ENCODE measurements at places on chromosomes 6 and 20.
A peak's percentile ranks its signal among the peaks of the same experiment; 100 is the strongest.

DNA sequence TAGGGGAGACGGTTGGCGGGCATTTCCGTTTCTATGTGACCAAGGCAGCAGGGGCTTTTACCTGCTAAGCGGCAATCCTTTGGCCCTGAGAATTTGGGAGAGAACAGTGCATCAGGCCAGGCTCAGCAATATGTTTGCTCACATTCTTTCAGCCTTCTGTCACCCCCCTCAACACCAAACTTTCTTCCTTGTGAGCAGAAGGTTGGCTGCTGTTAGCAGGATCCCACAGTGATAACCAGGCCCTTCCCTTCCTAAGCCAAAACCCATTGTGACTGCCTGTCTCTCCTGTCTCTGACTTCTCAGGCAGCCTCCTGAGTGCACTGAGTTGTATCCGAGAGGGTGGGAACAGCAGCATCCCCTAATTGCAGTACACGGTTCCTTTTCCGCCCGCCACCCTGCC lies 43.7 kb downstream of the STK35 start:
- DNase-seq = no peak

DNA sequence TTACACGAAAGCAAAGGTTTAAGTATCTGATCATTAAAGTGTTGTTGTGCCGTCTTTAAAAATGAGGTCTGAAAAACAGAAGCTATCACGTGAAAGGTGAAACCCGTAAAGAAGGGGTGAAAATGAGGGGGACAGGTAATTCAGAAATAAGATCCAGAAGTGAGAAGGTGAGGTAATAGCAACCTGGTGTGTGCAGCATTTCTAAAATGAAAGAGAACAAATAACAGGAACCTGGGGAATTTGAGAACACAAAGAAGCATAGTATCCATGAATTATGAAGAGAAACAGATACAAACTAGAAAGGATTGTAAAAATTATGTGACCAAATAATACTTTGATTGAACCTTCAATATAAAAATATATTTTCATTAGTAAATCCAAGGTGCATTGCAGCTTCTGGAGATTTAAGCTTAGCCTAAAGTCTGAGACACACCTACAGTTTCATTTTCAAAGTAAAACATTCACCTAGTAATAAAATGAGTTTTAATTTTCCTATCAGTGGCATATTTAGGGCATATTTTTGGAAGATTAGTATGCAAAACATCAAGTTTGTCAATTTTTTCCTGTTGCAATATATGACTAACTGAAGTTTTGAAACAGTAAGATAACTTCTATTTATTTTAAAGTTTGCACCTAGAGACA lies 1.4 kb downstream of the HEY2 start:
- no peak for DNase-seq

GRCh38 chr6:113732384-113732966 lies 124.7 kb upstream of the MARCKS start:
- no peak for DNase-seq

DNA sequence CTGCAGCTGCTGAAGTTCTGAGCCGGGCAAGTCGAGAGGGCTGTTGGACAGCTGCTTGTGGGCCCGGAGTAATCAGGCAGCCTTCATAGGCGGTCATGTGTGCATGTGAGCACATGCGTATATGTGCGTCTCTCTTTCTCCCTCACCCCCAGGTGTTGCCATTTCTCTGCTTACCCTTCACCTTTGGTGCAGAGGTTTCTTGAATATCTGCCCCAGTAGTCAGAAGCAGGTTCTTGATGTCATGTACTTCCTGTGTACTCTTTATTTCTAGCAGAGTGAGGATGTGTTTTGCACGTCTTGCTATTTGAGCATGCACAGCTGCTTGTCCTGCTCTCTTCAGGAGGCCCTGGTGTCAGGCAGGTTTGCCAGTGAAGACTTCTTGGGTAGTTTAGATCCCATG lies 21.2 kb upstream of the MAPK13 start:
- no peak for DNase-seq

DNA sequence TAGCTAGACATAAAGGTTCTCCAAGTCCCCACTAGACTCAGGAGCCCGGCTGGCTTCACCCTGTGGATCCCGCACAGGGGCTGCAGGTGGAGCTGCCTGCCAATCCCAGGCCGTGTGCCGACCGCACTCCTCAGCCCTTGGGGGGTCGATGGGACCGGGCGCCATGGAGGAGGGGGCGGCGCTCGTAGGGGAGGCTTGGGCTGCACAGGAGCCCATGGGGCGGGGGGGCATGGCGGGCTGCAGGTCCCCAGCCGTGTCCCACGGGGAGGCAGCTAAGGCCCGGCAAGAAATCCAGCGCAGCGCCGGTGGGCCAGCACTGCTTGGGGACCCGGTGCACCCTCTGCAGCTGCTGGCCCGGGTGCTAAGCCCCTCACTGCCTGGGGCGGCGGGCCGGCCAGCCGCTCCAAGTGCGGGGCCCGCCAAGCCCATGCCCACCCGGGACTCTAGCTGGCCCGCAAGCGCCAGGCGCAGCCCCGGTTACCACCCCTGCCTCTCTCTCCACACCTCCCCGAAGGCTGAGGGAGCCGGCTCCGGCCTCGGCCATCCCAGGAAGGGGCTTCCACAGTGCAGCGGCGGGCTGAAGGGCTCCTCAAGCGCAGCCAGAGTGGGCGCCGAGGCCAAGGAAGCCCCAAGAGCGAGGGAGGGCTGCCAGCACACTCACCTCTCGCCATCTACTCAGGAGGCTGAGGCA lies 26.5 kb upstream of the ID1 start:
- no peak for DNase-seq

GRCh38 chr20:62337558-62338293 lies 29.4 kb downstream of the LAMA5 start:
- DNase-seq = no peak

DNA sequence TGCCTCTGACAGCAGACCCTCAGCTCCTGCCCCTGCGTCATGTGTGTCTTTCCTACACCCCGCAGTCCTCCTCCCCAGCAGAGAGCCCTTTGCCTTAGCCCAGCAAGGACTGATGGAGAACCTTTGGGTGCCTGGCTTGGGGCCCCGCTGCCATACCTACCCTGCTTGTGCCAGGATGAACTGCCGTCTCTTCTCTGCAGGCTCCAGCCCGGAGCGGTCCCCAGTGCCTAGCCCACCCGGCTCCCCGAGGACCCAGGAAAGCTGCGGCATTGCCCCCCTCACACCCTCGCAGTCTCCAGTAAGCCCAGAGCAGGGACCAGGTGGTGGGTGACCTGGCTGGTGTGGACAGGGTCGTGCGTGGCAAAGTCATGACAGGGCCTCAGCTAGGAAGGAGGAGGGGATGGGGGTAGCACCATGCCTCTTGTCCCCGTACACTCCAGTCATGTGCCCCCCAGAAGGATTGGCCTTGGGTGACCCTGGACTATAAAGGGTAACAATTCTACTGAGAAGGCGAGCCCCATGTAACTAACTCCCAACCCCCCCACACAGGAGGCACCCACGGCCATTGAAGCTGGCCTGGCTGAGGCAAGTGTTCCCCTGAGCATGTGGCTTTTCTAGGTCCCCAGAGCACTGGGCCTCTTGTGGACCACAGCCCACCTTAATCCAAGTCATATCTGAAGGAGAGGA lies 8.3 kb downstream of the HSPA12B start:
- no peak for DNase-seq

DNA sequence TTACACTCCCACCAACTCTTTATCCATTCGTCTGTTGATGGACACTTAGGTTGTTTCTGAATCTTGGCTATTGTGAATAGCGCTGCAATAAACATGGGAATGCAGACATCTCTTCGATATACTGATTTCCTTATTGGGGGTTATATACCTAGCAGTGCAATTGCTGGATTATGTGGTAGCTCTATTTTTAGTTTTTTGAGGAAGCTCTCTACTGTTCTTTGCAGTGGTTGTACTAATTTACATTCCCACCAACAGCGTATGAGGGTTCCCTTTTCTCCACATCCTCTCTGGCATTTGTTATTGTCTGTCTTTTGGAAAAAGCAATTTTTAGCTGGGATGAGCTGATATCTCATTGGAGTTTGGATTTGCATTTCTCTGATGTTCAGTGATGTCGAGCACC lies 4.6 kb upstream of the PFDN4 start:
- DNase-seq = no peak

GRCh38 chr6:7675353-7675945 lies 50.5 kb upstream of the BMP6 start:
- no peak for DNase-seq

DNA sequence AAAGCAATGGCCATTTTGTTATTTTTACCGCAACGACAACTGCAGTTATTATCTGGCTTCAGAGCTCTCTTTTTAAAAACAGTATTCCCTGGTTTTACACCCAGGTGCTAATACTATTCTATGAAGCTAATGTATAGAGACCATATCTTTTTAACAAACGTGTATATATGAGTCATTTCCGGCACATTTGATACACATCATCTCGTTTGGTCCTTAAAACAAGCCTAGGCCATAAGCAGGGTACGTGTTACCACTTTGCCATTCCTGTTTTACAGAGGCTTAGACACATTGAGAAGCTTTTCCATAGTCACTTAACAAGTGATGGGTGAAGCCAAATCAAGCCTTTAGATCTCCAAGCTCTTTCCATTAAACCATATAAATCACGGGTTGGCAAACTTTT lies 5.5 kb downstream of the TRAF3IP2 start:
- no peak for DNase-seq

GRCh38 chr20:37990571-37991151 lies 42.6 kb downstream of the TTI1 start:
- DNase-seq = peak; percentile 52

DNA sequence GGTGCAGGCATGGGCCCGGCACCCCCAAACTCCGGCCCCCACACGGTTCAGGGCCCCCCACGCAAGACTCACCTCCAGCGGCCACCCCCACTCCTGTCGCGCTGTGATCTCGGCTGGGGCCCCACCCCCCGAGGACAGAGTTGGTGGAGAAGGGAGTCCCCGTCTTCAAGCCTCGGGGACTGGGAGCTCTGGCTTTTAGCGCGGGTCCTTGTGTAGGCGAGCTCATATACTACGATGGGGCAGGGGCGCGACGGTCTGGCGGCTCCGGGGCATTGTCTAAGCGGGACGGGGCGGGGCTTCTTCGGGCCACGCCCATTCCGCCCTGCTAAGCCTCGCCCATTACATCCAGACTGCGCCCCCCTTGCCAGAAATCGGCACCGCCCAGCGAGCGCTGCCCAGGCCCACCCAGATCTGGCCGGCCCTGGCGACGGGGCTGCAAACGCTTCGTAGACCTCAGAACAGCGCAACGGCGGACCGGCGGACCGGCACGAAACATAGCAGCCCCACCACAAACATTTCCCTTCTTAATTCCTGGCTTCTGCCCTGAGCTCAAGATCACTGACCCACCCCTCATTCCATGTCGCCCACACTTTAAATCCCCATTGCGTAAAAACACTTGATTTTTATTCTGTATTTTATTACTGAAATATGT lies 1.0 kb upstream of the DDAH2 start:
- no peak for DNase-seq

GRCh38 chr6:15501826-15502445 lies 160.9 kb downstream of the DTNBP1 start:
- no peak for DNase-seq

- DNase-seq = no peak
Measured at GRCh38 chr6:82735790-82736189, 329.9 kb downstream of the UBE3D start.

- DNase-seq = no peak
Measured at GRCh38 chr20:48722737-48723191, 105.0 kb downstream of the PREX1 start.

DNA sequence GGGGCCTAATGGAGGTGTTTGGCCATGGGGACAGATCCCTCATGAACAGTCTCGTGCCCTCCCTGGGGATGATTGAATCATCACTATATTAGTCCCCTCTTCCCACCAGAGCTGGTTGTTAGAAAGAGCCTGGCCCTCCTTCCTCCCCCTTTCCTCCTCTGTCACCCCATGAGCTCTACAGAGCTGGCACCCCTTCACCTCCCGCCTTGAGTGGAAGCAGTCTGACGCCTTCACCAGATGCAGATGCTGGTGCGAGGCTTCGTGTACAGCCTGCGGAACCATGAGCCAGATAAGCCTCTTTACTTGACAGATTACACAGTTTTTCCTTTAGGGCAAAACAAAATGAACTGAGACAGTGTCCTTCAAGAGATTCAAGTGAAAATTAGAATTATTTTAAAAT lies 74.4 kb upstream of the RIPOR2 start:
- no peak for DNase-seq

DNA sequence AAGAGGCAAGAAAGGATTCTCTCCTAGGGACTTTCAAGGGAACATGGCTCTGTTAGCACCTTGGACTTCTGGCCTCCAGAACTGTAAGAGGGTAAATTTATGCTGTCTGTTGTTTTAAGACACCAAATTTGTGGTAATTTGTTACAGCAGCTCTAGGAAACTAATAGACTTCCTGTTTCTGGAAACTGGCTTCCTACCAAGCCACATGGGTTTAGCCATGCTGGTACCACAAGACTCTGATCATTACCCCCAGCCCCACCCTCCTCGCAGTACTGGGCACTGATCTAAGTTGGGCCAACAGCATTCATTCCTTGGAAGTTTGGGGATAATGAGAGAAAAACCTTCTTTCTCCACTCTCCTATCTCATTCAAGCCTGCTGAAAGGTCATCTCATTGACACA lies 109.5 kb upstream of the SMLR1 start:
- no peak for DNase-seq

- DNase-seq = no peak
Measured at GRCh38 chr6:5967594-5967993, 39.1 kb downstream of the NRN1 start.

- no peak for DNase-seq
Measured at GRCh38 chr20:1721687-1722512, 64.3 kb upstream of the SIRPG start.

- no peak for DNase-seq
Measured at GRCh38 chr20:5608442-5609161, 141.6 kb upstream of the SHLD1 start.

- DNase-seq = no peak
Measured at GRCh38 chr6:107128577-107128976, 13.3 kb upstream of the BEND3 start.

- no peak for DNase-seq
Measured at GRCh38 chr6:130961148-130961547, 101.9 kb downstream of the EPB41L2 start.

GRCh38 chr6:40407239-40407638 lies 179.9 kb downstream of the LRFN2 start:
- DNase-seq = no peak

DNA sequence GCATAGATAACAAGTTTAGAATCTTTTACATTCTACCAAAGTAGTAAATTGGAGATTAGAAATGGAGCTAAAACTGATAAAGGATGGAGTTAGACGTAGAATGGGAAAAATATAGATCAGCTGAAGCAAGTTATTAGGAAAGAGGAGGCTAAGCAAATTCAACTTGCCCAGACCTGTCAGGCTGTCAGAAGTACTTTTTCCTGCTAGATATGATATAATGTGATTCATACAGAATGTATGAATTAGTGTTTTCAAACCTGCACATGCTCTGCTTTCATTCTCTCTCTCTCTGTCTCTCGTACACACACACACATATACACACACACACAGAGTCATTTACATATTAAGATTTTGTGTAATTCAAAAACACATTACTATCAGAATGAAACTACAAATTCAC lies 133.2 kb upstream of the HDGFL1 start:
- no peak for DNase-seq

- no peak for DNase-seq
Measured at GRCh38 chr6:150372051-150372450, 3.2 kb downstream of the IYD start.

Data from Panc1 (cell line).